Activated T-helper 9 cell treated with anti-CD3 and anti-CD28 coated beads, Interleukin-2, amount 50 U/mL, for 16 hours (primary cell): ENCODE measurements at places on chromosomes 4 and X.

DNA sequence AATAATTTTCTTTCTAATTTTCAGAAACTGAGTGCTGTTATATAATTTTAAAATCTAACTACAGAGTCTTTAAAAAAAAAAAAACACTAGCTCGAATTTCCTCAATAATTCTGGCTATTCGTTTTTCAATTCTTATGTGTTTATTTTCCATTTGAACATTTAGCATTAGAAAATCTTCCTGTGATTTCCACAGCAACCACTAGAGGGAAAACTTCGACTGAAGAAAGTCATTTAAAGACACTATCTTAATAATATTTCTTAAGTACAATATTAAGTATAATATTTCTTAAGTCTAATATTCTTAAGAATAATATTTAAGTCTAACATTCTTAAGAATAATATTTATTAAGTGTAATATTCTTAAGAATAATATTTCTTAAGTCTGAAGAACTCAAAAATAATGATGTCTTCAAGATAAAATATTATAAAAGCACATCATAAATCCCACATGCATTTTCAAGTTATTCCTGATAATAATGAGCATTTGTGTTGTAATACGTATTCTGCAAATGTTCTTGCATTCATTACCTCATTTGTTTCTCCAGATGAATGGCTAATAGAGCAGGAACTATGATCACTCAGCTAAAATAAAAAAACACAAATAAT, 118.4 kb upstream of the WDR17 start:
- DNase-seq: no peak

- no peak for DNase-seq
Measured at GRCh38 chr4:110354460-110354859, 121.5 kb upstream of the ENPEP start.

DNA sequence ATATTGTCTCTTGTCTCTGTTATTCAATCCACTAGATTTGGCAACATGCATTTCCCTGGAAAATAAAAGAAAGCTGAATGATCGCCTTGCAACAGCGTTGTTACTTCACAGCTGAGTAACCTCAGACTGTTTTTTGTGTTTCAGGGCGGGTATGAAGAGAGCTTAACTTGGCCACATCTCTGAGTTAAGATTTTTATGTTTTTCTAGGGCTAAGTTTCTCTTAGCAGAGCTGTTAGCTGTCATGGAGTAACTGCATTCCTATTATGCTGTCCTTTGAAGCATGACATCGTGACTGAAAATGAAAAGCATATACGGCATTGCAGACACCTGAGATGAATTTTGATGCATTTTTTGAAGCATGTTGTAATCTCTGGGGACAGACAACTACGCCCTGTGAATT, 1798.9 kb downstream of the PCDH7 start:
- no peak for DNase-seq

DNA sequence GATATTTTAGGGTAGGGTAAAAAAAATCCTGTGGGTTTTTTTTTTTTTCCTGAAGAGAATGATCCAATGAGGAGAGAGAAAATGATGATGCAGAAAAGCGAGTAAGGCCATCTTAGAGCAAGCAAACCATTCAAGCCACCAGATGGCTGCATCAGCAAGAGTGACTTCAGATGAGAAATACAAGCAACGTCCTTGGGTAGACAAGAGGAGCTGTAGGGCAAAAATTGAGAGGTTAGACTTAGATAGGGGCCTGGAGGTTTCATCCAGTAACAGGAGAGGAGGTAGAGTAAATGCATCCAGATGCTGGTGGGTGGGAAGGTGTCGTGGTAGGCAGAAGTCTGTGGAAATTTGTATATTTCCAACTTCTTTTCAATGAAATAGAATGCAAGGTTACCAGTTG, 14.6 kb downstream of the FTHL17 start:
- no peak for DNase-seq

DNA sequence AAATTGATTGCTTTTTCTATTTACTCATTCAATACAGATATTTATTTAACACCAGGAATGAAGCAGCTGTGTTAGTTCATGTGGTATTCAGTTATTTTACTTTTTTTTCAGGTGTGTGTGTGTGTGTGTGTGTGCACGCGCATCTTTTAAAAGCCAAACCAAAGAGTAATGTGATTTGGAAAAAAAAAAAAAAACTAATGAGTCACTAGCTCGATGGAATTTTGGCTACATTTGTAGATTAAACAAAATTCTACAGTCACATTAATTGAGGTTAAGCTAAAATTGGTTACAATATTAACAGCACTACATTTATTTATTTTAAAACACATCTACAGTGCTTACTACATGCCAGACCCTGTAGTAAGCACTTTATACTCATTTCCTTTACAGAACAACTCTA, 66.8 kb downstream of the HHIP start:
- DNase-seq: no peak

- no peak for DNase-seq
Measured at GRCh38 chr4:115110191-115111181, 2.9 kb downstream of the NDST4 start.

DNA sequence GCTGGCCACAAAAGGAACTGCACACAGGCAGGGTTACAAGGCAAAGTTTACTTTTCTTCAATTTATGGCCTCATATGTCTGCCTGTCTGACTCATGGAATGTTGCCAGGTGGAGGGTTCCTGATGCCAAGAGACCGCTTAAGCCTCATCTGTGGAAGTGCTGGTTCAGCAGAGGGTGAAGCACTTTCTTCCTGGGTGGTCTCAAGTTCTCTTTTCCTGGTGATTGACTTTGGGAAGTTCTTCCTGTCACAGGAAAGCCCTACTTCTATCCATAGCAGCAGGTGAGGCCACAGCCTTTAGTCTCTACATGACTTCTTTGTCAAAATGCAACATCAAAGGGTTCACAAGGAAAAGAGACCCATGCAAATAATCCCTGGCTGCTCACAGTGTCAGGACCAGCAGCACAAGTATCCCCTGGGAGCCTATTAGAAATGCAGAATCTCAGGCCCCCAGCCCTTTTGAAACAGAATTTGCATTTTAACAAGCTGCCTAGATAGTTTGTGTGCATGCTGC, 81.4 kb upstream of the IGFBP7 start:
- no peak for DNase-seq

- no peak for DNase-seq
Measured at GRCh38 chr4:47017081-47017480, 14.3 kb upstream of the GABRB1 start.

GRCh38 chr4:23166919-23167318, 474.2 kb downstream of the GBA3 start:
- no peak for DNase-seq

GRCh38 chr4:20544645-20545044, 155.6 kb upstream of the PACRGL start:
- DNase-seq: no peak

GRCh38 chrX:53223955-53224859, 800 bp downstream of the KDM5C start:
- peak; percentile 6 for DNase-seq

DNA sequence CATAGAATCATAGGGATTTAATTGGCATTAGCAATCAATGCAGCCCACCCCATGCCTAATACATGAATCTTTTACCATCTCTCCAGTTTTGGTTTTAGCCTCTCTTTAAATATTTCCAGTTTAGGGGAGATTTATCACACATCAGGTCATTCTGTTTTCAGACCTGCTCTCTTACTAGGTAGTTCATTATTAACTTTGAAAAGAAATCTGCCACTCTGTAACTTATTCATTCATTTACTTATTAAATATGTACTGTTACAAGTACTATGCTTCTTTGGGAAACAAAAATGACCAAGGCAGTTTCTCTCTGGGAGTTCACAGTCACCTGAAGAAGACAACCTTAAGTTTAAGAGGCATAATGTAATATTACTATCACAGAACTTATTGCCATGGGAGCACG, 62.1 kb downstream of the USO1 start:
- no peak for DNase-seq

DNA sequence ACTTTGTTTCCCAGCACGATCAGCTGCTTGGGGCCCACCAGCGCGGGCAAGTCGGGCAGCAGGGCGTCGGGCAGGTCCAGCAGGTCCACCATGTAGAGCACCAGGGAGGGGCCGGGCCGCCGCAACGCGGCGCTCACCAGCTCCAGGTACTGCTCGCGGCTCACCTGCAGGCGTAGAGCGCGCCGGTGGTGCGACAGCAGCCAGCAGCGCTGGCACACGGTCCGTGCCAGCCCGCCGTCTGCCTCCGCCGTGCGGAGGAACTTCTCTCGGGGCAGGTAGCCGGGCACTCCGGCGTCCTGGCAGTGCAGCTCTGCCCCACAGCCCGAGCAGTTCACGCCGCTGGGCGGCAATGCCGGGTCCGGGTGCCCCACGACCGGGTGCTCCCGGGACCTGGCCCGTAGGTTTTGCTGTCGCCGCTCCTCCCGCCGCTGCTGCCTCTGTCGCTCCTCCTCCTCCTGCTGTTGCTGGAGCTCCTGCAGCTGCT, 527 bp downstream of the NOA1 start:
- DNase-seq: peak; percentile 43

GRCh38 chrX:20431486-20431885, 164.8 kb upstream of the RPS6KA3 start:
- DNase-seq: no peak

- no peak for DNase-seq
Measured at GRCh38 chr4:75547647-75548387, 8.0 kb upstream of the ODAPH start.

DNA sequence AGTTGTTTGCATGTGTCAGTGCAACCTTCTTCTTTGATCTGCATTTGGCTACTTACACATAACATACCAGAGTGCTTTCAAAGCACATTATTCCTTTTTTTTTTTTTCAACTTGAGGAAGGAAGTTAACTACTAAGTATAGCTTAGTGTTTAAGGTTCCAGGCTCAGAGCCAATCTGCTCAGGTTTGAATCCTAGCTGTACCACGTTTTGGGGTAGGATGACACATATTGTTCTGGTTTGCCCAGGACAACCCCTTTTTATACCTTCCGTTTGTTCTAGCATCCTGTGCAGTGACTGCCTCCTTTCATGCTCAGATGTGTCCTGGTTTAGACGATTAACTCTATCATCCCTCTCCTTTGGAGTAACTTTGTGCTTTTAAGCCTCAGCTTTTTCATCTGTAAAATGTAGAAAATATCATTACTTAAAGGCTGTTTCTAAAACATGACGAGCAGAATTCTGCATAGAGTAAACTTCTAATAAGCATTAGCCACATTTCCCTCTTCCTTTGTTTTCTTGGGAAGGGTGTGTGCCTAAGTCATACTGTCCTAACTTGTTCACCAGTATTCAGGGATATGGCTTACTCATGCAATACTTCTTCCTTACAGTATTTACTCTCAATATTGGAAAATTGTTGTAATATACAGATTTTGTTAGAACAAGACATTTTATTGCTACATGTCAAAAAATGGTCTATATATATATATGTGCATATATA, 281.3 kb downstream of the C4orf33 start:
- no peak for DNase-seq

- DNase-seq: no peak
Measured at GRCh38 chr4:146274774-146275173, 60.4 kb downstream of the REELD1 start.

DNA sequence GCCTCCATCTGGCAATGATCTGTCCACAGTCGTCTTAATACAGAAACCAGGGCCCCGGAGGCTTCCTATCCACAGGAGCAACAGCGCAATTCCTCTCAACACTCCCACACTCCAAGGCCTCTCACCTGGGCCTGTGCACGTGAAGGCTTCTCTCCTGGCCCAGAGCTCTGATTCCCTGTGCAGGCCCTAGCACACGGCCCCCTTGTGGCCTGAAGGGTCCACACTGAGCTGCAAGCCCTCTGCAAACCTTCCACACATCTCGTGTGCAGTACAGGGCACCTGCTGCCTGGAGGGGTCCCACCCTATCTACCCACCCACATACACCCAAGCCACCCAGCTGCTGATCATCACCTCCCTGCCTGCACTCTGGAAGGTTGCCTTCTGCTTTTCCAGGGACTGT, 150.1 kb upstream of the NUDT10 start:
- no peak for DNase-seq

GRCh38 chrX:136176399-136176825, 29.1 kb downstream of the FHL1 start:
- no peak for DNase-seq

- no peak for DNase-seq
Measured at GRCh38 chr4:95288552-95288951, 260.2 kb downstream of the UNC5C start.

- no peak for DNase-seq
Measured at GRCh38 chr4:47198791-47199190, 167.4 kb downstream of the GABRB1 start.

DNA sequence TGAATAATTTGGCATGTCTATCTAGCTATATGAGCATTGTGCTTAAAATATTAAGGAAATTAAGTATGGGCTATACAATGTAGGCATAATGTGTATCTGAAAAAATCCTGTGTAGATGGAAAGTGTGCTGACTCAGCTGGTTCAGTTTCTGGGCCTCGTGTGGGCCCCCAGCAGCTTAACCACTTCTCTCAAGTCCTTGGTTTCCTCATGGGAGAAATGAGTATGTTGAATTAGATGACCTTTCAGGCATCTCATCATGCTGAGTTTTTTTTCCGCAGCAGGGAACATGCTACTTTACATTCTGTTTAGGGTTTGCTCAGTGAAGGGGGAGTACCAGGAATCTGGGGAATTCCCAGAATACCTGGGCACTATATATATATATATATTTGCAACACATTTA, 30.5 kb downstream of the RHOH start:
- DNase-seq: peak; percentile 54

DNA sequence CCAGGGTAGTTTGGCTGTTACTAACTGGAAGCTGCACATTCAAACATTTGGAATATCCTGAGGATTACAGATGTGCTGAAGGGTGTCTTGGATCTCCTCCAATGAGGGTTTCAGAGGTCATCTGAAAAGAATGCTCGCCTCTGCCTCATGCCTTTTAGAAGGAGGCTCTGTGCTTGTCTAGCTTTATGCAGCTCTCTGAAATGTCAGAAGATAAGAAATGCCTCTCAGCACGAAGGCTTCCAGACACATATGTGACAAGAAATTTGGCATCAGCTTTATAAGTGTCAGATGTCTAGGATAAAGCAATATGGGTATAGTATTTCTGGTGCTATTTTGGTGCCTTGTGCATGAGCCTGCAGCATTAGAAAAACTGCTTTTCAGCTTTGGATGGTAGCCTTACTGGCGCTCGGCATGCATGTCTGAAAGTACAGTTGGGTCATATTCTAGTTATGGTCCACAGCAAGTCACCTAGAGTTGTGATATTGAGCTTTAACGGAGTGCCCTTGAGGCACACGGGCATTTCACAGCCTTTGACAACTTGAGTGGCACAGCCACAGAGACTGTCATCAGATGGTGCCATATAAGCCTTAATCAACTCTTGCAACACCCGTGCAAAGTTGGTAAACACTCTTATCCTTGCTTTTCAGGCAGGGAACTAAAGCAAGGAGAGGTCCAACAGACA, 70.8 kb upstream of the PGRMC2 start:
- no peak for DNase-seq

GRCh38 chr4:112677519-112678091, 40.7 kb downstream of the LARP7 start:
- no peak for DNase-seq

DNA sequence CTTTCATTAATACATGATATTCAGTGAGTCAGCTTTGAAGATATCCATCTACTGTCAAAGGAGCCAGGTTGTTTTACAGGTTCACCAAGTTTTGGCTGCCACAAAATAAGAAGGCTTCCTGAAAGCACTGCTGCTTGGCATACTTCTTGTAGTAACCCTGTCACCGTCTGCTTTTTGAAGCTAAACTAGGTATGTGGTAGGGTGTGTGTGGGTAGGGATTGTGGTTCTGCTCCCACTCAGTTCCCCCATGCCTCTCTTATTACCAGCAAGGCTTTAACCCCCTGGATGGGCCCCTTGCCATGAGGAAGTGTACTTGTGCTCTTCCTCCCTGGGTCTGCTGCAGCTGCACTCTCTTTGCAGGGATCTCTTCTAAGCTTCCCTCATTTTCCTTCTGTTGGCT, 191.2 kb downstream of the BANK1 start:
- no peak for DNase-seq

GRCh38 chr4:96523611-96524010, 683.7 kb downstream of the PDHA2 start:
- DNase-seq: no peak
